GM06990 (cell line): ENCODE measurements at places on chromosomes 12 and 14.
A peak's percentile ranks its signal among the peaks of the same experiment; 100 is the strongest.

DNA sequence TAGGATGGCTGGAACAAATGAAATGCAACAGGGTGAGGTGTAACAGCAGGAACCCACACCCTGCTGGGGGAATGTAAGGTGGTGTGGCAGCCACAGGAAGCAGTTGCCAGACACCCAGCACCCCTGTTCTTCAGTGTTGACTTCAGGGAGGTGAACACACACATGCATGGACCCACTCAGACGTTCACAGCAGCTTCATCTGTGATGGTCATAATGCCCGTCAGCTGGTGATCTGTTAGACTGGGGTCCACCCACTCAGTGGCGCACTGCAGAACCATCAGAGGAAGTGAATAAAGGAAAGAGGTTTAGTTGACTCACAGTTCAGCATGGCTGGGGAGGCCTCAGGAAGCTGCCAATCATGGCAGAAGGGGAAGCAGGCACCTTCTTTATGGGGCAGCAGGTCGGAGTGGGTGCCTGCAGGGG lies 22.7 kb upstream of the TEX22 start:
- no peak for DNase-seq

GRCh38 chr14:96938946-96939345 lies 141.8 kb downstream of the VRK1 start:
- no peak for DNase-seq

- no peak for DNase-seq
These were observed 394.6 kb downstream of the C12orf75 start for GRCh38 chr12:105725054-105725453.

DNA sequence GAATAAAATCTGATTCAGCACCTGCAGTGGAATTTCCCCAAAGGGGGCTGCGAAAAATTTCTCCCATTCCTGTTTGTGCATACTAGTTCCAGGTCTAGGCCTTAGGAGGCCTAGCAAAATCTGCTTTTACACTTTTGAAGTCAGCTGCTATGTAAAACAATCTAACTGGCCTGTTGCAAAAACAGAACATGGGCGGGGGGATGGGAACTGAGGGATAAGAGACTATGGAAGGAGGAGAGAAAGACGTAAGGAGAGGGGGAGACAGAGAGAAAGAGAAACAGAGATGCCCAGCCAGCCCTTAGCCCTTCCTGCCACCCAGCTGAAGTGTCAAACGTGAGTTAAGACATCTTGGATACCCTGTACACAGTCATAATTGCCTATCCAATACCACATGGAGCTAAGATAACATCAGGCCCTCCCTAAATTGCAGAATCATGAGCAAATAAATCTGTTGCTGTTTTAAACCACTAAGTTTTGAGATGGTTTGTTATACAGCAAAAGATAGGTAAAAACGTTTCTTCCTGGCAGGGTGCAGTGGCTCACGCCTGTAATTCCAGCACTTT lies 45.6 kb downstream of the SPTLC2 start:
- no peak for DNase-seq

DNA sequence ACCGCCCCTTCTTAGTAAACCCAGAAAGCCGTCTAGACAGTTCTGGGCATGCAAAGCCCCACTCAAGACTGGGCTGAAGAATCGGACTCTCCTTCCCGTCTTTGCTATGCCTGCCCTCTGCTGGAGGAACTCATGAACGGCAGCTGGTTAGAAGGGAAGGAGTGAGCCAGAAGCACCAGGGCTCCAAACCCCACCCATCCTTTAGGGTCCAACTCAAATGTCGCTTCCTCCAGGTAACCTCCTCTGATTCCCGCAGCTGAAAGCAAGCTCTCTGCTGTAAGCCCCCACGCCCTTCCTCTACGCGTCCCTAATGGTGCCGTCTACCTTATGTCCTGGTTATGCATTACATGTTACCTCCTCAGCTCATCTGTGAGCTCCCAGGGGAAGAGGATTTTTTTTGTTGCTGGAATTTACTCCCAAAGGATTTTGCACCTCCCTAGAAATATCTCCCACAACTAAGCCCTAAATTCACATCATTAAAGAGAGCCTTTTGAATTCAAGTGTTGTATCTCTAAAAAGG lies 59.0 kb upstream of the SCN8A start:
- peak; percentile 52 for DNase-seq

GRCh38 chr14:50373959-50374358 lies 22.7 kb downstream of the CDKL1 start:
- DNase-seq: no peak

DNA sequence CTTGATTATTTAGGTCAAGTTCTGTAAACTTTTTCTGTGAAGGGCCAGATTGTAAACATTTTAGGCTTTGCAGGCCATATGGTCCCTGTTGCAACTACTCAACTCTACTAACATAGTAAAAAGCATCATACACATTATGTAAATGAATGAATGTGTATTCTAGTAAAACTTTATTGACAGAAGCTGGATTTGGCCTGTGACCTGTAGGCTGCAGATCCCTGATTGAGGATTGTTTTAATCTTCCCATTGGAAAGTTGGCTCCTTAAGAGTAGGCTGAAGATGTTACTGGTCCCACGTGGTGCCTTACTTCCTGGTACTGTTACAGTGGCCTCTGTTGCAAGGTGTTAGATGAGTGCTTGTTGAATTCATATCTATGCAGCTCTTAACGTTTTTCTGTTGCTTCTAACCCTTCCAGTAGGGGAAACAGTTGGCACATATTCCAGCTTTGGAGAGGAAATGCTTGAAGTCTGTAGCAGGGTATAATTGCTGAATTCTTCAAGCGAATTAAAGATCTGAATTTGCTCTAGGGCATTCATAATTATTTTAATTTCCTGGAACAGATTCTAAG lies 133.6 kb upstream of the DNM1L start:
- DNase-seq: no peak

GRCh38 chr14:49058511-49058910 lies 527.7 kb downstream of the RPS29 start:
- no peak for DNase-seq

DNA sequence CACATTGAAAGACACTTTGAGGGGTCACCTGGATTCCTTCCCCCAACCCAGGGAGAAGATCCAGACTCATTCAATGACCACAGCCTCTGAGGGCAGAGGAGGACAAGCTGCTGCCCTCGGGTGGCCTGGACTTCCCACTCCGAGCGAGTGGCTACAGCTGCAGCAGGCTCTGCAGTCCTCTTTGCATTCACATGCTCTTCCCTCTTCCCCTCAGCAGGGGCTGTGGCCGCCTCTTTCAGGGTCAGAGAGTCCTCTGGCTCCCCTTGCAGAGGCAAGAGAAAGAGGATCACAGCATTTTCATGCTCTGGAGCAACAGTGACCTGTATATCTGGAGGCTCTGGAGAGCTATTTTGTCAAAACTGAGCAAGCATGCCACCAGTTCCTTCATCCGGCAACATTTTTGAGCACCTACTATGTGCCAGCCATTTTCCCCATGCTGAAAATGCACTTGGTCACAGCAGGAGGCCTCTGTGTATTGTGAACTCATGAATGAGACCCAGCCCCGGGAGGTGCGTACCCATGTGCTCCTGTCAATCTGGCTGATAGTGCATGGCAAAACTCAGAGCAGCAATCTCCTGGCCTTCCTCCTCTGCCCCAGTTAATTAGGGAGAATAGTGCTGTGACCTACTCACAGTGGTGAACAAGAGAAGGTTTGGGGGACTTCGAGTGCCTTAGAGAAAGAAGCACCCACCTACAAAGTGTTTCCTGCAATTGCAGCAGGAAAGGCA lies 42.9 kb upstream of the KCNA5 start:
- no peak for DNase-seq

GRCh38 chr12:56315249-56315621 lies 553 bp downstream of the CNPY2 start:
- DNase-seq: no peak

DNA sequence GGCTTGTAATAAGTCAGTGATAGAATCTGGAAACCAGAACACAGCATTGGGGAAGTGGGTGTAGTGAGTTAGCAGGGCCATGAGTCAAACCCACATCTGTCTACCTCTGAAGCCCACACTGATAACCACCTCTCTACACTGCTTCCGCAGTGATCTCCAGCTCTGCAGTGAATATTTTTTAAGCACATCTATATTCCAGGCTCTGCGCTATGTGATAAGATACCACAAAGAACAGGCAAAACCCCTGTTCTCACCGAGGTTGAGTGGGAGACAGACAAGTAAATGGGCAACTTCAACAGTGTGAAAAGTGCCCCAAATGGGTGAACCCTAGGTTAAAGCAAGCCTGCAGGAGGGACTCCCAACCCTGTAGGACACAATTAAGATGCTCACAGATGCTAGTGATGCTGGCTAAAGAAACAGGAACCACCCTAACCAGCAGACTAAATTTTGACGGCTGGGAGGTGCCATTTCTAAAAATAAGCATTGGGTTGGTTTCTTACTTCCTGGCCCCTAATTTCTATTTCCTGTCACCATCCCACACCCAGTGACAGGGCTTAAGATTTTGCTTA lies 375.0 kb downstream of the DPF3 start:
- peak; percentile 80 for DNase-seq

DNA sequence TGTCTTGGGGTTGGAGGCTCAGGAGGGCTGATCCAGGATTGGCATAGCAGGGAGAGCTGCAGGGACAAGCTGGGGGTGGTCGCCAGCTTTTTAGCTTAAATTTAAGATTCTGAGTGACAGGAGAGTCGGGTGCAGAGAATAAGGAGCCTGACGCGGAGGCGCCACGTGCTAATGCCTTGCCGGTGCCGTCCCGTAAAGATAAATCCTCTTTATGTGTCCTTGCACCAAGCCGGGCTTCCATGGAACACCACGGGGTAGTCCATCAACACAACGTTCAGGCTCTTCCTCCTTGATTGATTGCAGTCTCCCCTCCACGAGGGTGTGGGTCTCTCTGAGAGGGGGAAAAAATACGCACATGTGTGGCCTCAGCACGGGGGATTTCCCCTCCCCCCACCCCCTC lies 3.9 kb downstream of the DLK1 start:
- DNase-seq: no peak

GRCh38 chr12:106066051-106066705 lies 72.6 kb downstream of the NUAK1 start:
- no peak for DNase-seq

- DNase-seq: no peak
These were observed 938 bp upstream of the MAX start for GRCh38 chr14:65103150-65103760.

- peak; percentile 26 for DNase-seq
These were observed 61.9 kb upstream of the MAX start for GRCh38 chr14:65164068-65164824.

DNA sequence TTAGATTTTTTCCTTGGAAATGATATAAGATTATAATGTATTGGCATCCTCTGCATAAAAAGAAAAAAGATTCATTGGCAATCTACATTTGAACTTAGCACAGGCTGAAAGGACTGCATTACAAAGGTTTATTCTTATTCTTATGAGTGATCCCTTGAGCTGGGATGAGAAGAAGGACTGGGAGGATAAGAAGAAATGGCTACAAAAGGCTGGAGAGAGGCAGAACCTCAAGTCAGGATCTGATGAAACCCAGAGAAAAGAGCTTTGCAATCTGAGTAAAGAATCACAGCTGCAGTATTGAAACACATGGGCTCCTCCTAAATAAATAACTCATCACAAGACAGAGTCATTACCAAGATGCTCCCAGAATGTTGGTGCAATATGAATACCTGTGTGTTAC lies 1635.4 kb upstream of the FLRT2 start:
- DNase-seq: no peak

GRCh38 chr14:103499709-103500108 lies 22.9 kb downstream of the CKB start:
- DNase-seq: no peak

DNA sequence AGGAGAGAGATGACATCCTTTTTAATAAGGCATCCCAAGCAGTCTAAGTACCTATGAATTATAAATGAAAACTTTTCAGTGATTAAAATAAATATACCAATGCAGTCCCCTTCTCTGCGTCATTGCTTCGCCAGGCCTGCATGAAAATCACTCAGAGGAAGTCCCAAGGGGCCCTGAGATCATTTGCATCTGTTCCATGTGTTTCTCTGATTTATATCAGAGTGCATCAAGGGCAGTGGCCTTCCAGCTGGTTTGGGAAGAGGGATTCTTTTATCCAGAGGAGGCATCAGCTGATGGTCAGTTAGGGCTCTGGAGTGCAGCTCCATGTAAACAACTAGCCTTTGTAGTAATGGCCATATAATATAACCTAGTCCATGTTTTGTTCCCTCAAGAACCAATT lies 210.1 kb downstream of the RGS6 start:
- no peak for DNase-seq

DNA sequence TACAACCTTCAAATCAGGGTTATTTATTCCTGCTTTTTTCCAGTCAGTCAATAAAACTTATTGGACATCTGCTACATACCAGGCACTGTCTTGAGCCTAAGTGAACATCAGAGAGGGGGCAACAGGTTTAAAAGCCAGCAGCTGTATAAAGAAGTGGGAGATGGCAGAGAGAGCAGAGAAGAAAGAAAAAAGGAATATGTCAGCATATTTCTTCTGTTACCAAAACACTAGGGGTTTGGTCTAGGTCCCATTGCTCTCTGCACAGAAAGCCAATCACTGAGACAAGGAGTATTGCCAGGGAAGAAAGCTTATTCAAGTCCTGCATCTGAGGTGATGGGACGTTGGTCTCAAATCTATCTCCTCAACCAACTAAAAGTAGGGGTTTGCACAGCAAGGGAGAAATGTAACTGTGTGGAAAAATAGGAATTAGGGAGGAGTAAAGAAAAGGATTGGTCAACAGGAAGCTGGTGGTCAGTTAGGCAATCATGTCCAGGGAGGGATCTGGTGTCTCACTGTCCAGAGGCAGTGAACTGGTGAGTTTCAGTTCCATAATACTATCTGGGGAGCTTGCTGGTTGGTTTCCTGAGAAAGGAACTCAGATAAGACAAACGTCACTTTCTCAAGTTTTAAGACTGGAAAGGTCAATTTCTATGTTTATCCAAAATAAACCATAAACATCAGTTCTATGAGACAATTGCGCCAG lies 107.5 kb downstream of the PHLDA1 start:
- DNase-seq: no peak

DNA sequence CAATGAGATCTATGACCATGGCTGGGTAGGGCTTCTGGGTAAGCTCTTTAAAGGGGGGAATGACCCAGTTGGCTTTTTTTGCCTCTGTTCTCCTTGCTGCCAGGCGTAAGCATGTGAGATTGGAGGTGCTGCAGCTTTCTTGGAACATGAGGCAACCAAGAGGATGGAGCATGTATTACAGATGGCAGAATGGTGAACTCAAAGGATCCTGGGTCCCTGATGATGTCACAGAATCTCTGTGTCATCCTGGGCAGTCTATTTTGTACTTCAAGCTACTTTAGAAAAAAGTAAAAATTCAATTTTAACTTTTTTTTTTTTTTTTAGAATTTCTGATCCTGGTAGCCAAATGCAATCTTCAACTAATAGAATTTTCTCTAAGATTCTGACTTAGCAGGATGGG lies 8.0 kb downstream of the KRT82 start:
- DNase-seq: no peak

DNA sequence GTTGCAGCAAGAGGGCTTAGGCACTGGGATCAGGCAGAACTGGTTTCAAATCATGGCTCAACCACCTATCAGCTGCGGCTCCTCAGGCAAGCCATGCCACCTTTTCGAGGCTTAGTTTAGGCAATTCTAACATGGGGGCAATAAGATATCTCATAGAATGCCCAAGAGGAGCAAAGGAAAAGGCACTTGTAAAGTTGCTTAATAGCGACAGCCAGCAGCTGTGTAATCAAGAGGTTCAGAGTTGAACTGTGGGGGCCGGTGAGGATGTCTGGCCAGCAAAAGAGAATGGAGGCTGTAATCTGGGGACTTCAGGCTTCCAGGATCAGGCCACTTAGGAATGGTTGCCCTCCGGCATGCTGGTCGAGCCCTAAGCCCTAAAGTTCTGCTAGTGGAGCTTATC lies 3.0 kb upstream of the TCHP start:
- no peak for DNase-seq
